ENCODE measurements at places on chromosomes 3 and 15.

GRCh38 chr3:62818347-62818746 lies 56.9 kb downstream of the CADPS start:
- no peak for DNase-seq

- DNase-seq: no peak
These were observed 5.8 kb downstream of the LTK start for GRCh38 chr15:41507820-41508290.

DNA sequence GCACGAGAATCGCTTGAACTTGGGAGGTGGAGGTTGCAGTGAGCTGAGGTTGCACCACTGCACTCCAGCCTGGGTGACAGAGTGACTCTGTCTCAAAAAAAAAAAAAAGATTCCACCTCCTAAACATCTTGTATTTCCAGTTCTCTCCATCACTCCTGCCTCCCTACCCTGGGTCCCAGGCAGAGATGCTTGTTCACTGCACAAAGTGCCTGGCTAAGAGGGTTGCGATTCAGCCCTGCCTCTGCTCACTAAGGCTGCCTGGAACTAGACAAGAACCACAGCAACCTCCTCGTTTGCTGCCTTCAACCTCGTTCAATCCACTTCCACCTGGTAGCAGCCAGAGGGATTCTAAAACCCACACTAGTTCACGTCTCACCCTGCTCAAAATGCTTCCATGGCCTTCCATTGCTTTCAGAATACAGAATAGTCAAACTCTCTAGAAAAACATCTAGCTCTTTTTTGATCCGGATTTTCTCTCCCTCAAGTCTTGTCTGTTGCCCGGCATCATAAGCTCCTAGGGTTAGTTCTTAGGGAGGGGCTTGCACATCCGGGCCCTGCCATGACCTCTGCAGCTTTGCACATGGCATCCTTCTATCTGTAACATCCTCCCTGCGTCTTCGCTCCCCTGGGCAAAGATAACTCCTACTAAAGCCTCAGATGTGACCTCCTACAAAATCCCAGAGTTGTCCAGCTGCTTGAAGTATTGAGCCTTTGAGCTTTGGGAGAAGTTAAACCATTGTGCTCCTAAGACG lies 1.0 kb upstream of the MCM2 start:
- DNase-seq: no peak

DNA sequence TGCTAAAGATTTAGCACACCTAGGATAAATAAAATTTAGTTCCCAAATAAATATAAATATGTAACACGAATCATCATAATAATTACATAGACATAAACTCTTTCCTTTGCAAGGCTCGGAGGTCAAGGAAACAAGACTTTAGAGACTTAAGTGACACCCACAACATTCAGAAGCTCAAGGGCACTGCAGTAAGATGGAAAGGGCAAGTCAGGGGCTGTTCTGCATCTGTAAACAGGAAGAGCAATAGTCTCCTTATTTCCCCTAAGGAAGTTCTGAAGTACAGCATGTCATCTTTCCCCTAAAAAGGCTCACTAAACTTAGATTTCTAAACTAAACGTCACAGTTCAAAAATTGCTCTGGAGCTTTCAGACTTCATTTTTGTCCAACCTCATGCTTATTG lies 26.9 kb upstream of the KBTBD8 start:
- no peak for DNase-seq

DNA sequence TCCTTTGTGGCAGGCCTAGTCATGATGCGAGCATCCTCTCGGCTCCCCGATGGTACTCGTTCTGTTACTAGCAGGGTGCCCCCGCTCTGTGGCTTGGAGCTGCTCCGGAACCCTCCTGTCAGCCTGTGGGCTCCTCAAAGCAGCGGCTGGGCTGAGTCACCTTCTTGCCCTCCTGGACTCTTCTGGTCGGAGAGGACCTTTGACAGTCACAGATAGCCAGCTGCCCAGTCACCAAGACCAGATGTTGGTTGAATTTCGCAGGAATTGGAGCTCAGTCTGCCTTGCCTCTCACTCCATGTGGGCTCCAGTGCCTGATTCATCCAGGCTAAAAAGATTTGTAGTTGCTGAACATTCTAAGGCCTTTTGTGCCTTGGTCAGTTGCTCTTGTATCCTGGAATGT lies 94.5 kb downstream of the CHCHD6 start:
- DNase-seq: no peak

DNA sequence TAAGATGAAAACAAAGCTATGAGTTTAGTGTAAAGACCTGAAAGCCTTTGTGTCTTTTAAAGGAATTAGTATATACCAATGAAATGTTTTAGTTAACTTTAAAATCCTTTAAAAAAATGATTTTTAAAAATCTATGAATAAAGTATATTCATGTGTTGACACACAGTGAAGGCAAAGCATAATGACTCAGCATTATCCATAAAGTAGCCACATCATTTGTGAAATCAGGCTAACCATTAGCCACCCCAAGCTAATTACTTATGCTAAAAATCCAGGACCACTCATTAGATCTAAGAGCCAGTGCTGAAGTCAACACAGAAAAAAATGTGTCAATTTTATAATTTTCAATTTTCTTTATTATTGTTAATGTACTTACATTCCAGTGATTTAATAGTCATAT lies 310.2 kb downstream of the TBC1D5 start:
- no peak for DNase-seq

- DNase-seq: no peak
These were observed 155.4 kb downstream of the ADAMTSL3 start for GRCh38 chr15:83809345-83809744.

- DNase-seq: no peak
These were observed 146.1 kb upstream of the LPP start for GRCh38 chr3:188007897-188008296.

DNA sequence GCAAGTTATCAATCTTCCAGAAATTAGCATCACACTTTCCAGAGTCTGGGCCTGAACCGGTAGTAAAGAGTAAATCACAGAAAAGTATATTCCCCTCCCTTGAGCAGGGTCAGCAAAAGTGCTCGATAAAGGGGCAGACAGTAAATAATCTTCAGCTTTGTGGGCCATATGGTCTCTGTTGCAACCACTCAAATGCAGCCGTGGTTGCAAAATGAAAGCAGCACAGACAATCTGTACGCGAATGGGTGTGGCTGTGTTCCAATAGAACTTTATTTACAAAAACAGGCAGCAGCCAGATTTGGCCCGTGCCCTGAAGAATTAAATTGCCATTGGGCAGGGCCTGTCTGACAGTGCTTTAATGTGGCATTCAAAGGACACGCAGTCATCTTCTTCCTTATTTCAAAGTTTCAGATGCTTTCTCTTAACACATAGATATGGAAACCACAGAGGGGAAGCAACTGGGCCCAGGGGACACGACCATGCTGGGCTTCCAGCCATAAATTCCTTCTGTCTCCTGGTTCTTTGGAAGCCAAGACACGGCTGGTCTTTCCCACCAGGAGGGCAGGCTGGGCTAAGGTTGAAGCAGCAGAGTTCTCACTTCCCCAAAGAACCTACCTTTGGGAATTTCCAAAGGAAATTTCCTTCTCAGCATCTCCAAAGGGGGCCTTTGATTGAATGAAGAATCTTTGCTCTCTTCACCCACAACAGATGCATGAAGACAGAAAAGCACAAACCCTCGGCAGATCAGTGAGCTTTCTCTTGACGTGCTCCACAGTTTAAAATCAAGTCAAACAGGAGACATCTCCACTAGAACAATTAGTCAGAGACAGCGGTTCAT lies 489.8 kb upstream of the PROK2 start:
- DNase-seq: no peak

- DNase-seq: no peak
These were observed 1.9 kb downstream of the SHISA5 start for GRCh38 chr3:48502121-48502520.

DNA sequence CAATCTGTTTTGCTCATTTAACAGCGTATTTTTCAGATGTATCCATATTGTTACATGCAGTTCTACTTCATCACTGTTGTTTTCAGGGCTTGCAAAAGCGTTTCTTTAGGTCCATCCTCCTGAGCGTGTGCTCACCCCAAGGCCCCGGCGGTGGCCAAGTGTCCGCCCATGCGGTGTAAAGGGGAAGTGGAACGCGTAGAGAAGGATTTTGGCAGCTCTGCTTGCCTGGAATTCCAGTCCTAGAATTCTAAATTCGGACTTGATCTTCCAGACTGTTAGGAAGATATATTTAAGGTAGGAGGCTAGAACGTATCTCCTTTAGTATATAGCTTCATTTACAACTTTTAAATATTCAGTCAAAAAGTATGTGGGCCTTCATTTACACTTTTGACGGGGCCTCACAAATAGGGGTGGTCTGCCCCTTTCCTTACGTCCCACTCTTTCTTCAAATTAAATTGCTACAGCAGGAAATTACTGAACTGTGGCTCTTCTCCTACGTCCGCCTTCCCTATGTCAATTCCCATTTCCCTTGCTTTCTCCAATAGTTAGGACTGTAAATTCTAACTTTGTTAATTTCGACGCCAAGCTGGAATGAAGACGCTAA lies 609 bp upstream of the TBC1D23 start:
- no peak for DNase-seq

- DNase-seq: no peak
These were observed 4.7 kb downstream of the EHD4 start for GRCh38 chr15:41967506-41968206.

DNA sequence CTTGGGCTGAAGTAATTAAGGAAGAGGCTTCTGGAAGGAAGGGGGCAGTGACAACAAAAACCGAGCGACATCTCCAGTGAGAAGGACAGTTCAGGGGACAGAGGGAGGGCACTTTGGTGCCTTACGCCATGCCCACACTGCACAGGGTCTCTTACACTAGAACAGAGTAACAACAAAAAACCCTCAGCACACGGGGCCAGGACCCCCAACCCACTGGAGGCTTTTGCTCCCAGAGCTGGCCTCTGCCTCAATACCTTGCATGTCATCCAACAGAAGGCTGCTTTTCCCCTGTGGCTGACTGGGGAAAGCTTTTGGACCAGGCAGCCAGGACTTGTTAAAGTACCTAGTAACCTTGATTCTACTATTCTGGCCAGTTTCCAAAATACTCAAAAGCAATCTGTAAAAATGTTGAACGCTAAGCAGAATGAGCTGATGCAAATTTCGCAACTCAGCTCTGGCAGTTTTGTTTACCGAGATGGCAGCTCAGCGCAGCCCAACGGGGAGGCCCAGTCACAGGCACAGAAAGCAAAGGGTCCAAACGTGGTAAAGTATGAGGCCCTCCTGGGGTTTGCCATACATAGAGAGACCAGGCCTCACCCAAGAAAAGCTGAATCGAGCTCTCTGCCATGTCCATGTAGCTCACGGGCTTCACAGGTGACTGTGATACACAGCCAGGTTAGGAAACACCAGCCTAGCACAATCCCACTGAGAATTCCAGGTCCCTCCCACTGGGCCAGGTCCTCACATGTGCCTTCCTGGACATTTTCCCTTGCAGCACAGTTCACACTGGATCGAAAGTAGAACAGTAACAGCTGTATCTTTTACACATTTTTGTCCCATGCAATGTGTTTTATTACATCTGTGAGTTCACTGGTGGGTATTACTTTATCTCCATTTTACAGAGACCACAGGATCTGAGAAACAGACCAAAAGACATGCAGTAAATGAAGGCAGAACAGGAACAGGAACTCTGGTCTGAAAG lies 6.0 kb downstream of the CHCHD4 start:
- DNase-seq: no peak

- no peak for DNase-seq
These were observed 39.7 kb downstream of the FGF12 start for GRCh38 chr3:192687488-192688152.

- no peak for DNase-seq
These were observed 127.4 kb downstream of the WDR76 start for GRCh38 chr15:43954181-43954621.

GRCh38 chr15:89406940-89407607 lies 72.5 kb upstream of the POLG start:
- DNase-seq: no peak

- no peak for DNase-seq
These were observed 320.5 kb upstream of the UMPS start for GRCh38 chr3:124409650-124410275.

- no peak for DNase-seq
These were observed 18.0 kb downstream of the TNFAIP8L3 start for GRCh38 chr15:51076524-51077220.

DNA sequence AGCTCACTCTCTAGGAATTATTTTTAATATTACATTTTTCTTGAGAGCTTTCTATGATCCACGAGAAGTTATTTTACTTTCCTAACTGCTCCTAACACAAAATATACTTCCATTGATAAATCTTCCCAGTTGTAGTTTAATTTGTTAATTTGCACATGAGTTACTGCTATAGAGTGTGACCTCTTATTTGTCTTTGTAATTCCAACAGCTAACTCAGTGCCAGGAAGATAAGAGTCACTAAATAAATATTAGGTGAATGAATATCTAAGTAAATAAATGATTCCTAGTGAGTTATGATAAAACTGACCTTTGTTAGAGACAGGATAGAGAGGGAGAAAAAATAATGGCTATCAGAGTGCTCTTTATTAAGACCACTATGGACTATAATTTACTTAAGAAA lies 319.9 kb downstream of the NAALADL2 start:
- no peak for DNase-seq

DNA sequence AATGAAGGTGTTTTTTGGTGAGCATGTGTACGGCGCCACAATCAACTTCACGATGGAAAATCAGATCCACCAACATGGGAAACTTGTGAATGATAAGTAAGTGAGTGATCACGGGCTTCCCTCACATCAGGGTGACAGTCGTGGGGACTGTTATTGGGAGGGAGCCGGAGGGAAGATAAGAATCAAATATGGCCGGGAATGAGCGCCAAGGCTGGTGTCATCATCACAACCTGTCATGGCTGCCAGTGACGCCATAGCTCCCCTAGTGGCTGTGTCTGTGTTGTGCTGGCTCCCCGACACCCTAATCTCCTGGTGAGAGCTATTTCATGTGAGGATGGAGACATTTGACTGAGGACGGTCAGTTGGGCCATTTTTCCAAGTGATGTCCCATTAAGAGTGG lies 168.5 kb downstream of the SV2B start:
- DNase-seq: no peak

- DNase-seq: no peak
These were observed 520.1 kb downstream of the NTRK3 start for GRCh38 chr15:87736401-87736800.

- no peak for DNase-seq
These were observed 13.4 kb upstream of the TRH start for GRCh38 chr3:129961141-129961541.

GRCh38 chr3:62462104-62462762 lies 88.9 kb upstream of the FEZF2 start:
- DNase-seq: no peak

DNA sequence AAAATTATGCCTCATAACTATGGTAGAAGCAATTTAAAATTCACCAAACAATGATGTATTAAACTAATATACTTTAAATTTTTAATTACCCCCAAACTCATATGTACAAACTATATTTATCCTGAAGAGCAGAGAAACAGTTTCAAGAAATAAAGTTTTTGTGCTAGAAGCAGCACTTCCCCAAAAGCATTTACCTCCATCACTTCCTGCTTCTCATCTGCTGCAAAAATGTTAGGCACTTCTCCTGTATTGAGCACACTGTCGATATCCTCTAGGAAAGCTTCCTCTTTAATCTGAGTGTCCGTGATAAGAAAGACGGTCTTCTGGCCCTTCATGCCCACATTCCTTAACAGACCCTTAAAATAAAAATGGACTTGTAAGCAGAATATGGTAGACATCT lies 101.5 kb upstream of the ASB14 start:
- no peak for DNase-seq

Data from iPS DF 6.9 (cell line).